Esophagus squamous epithelium (tissue), 5 donors: ENCODE measurements at places on chromosomes 13 and 19.

GRCh38 chr13:49667773-49668172, 23.5 kb downstream of the EBPL start:
- no peak for DNase-seq

- DNase-seq = no peak
Observed at GRCh38 chr19:7535998-7536695, 630 bp downstream of the PNPLA6 start.

- no peak for DNase-seq
Observed at GRCh38 chr19:56222901-56223300, 20.8 kb downstream of the ZSCAN5C start.

- DNase-seq = no peak
Observed at GRCh38 chr19:4749870-4750590, 26.4 kb upstream of the DPP9 start.

GRCh38 chr19:7778081-7778480, 15.0 kb downstream of the CLEC4M start:
- no peak for DNase-seq

- no peak for DNase-seq
Observed at GRCh38 chr19:38870612-38871011, 7.5 kb downstream of the RINL start.

GRCh38 chr19:56273563-56274117, 1.1 kb downstream of the EDDM13 start:
- no peak for DNase-seq

- no peak for DNase-seq
Observed at GRCh38 chr13:113211774-113212173, 2.4 kb downstream of the CUL4A start.

DNA sequence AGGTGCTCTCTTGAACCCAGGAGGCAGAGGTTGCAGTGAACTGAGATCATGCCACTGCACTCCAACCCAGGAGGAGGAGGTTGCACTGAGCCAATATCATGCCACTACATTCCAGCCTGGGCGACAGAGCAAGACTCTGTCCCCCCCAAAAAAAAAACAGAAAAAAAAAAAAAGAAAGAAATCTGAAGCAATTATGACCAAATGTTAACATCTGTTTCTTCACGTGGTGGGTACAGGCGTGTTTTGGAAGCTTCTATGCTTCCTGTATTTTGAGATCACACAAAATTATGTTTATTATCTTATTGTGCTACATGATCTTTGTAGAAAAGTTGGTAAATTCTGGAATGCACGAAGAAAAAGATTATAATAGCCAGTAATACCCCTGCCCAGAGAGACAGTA, 2.7 kb upstream of the ACP5 start:
- DNase-seq = no peak

- no peak for DNase-seq
Observed at GRCh38 chr13:112899281-112900225, 69.5 kb upstream of the MCF2L start.

DNA sequence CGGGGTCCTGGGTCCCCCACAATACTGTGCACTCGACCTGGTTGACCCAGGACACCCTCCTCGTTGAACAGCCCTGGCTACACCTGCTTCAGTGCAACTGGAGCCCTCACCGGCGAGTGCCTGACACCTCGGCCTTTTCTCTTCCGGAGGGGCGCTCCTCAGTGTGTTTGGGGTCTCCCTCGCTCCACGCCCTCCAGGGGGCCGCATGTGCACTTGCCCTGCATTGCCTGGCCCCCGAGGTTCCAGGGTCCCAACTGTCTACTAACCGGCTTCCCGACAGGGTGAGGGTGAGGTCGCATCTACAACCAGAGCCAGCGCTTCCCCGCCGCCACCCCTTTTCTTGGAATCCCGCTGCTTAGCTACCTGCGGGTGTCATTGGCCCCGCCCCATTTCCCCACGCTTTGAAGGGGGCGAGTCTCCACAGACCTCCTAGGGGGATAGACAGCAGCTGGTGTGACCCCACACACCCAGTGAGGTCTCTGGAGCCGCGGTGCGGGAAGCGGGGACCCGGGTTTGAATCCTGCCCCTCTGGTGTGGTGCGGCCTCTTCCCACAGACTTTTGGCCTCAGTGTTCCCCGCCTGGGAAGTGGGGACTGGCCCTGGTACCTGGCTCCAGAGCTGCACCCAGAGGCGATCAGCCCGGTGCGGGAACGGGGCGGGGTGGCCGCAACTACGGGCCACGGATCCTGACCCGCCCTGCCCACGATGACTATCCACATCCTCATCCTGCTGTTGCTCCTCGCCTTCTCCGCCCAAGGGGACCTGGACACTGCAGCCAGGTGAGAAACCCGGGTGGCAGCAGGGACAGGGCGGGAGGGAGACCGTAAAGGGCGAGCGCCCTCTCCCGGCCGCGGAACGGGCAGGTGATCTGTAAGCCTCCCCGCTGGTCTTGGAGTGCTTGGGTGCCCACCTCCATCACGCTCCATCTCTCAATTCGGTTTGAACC, at the start of gene ADM5:
TSS of gene ADM5 (plus strand) at position 462 of the 946 bp plus-strand sequence. CDS start at position 706, 244 bp downstream.
- DNase-seq = no peak

DNA sequence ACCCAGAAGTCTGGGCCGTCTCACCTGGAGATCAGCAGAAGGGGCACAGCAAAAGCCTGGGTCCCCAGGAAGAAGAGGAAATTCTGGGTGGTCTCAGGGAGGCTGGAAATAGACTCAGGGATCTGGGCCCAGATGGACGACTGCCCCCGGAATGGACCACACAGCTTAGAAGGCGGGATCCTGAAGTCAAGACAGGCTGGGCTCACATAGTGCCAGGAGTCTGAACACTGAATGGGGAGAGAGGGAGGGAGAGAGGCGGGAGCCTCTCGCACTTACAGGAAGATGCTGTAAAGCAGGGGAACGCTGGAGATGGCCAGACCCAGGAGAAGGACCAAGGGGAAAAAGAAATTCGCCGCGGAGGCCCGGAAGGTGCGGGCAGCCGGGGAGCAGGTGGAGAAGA, 1.3 kb upstream of the LENG1 start:
- no peak for DNase-seq

DNA sequence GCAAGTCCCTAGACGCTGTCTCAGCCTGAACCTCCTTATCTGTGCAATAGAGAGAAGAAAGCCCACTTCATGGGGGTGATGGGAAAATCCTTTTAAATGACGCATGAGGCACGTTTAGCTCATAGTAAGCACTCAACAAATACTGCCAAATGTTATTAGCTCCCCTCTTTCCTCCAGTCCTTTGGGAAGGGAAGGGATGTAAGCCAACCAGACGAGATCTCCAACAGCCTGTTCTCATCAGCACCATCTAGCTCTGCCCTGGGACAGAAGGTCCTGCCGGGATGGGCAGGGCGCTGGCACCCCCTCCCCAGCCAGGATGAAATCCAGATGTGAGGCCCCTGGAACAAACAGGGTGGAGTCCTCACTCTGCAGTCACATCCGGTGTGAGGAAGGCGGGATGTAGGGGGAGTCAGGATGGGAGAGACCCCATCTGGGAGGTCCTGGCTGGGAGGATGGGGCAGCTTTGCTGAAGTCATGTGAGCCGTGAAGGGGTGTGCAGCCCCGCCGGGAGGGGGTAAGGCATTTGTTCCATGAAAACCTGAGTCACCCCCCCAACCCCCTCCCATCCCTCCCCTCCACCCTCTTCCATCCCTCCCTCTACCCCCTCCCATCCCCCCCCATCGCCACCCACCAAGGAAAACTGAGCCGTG, 4.6 kb downstream of the S1PR2 start:
- DNase-seq = no peak

GRCh38 chr13:24223341-24224231, 63.1 kb downstream of the SPATA13 start:
- no peak for DNase-seq

- DNase-seq = no peak
Observed at GRCh38 chr19:6204212-6204611, 68.7 kb downstream of the ACSBG2 start.

GRCh38 chr19:10402441-10403038, 802 bp downstream of the CDC37 start:
- no peak for DNase-seq

- DNase-seq = no peak
Observed at GRCh38 chr19:37979547-37980082, 72.6 kb downstream of the SIPA1L3 start.

GRCh38 chr19:57436417-57436816, 1.3 kb downstream of the ZNF749 start:
- no peak for DNase-seq

DNA sequence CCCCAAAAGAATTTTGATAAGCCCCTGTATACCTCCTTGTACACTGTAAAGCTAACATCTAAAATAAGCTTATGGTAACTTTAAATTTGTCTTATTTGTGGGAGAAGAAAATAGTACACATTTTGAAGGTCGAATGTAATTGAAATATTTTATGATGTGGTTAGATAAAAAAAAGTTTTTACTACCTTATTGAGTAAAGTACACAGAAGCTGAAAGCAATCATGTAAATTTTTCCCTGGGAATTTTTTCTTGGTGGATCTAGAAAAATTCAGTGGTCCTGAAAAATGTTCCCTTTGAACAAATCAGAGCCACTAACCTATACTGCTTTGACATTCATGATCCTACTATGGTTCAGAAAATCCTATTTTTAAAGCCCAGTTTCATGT, 46.9 kb downstream of the SIPA1L3 start:
- DNase-seq = no peak

GRCh38 chr19:46913852-46914430, 53.1 kb downstream of the ARHGAP35 start:
- no peak for DNase-seq

DNA sequence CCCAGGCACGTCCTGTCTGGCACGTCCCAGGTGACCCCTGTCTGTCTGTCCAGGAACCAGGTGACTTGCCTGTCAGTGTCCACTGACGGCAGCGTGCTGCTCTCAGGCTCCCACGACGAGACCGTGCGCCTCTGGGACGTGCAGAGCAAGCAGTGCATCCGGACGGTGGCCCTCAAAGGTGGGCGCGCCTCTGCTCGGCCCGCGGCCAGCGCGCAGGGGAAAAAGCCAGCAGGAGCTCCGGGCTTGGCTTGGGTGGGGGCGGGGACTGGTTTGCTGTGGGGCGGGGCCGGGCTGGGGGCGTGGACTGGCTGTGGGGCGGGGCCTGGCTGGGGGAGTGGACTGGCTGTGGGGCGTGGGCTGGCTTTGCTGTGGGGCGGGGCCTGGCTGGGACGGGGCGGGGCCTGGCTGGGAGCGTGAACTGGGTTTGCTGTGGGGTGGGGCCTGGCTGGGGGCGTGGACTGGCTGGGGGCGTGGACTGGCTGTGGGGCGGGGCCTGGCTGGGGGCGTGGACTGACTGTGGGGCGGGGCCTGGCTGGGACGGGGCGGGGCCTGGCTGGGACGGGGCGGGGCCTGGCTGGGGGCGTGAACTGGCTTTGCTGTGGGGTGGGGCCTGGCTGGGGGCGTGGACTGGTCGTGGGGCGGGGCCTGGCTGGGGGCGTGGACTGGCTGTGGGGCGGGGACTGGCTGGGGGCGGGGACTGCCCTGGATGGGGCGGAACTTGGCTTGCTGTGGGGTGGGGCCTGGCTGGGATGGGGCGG, 7.2 kb downstream of the WDR18 start:
- DNase-seq = no peak
